ENCODE measurements at places on chromosomes 4 and X.

GRCh38 chrX:12956704-12957534 is 18.0 kb upstream of the TMSB4X start:
- DNase-seq: peak; percentile 48

- DNase-seq: no peak
These were observed 145.4 kb upstream of the PLAC1 start for GRCh38 chrX:134803551-134804183.

DNA sequence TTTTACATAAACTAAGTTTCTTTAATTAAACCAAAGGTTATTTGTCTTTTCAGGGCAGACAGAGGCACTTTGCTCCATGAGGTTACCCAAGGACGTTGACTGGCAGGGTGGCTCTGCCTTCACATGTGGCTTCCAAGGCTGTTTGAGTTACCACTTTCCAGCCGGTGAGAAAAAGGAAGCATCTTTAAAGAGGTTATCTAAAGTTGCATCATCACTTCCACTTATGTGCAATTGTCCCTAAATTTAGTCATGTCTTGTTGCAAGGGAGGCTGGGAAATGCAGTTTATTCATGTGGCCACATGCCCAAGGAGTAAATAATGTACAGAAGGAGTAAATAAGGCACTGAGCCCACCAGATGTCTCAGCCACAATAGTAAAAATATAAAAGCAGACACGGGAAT is 29.0 kb upstream of the RAP1GDS1 start:
- no peak for DNase-seq

- no peak for DNase-seq
These were observed 999 bp downstream of the NAP1L5 start for GRCh38 chr4:88696630-88697029.

DNA sequence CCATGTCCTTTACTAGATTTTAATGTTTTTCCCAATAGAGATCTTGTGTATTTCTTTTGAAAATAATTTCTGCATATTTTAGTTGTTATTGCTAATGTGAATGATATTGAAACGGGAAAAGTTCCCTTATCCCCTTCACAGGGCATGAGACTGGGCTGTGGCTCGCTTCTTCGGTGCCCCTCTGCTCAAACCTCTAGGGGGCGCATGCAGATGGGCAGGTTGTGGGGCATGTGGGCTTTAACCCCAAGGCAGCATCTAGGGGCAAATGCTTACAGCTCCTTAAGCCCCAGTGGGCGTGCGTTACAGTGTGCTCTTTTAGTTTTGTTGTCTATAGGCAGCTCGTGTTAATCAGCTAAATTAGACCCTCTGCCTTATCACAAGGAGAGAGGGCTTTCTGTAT is 194.7 kb downstream of the OPHN1 start:
- DNase-seq: no peak

- no peak for DNase-seq
These were observed 232.2 kb downstream of the C4orf33 start for GRCh38 chr4:129328162-129328561.

GRCh38 chrX:10087391-10087790 is 69.4 kb upstream of the CLCN4 start:
- no peak for DNase-seq

DNA sequence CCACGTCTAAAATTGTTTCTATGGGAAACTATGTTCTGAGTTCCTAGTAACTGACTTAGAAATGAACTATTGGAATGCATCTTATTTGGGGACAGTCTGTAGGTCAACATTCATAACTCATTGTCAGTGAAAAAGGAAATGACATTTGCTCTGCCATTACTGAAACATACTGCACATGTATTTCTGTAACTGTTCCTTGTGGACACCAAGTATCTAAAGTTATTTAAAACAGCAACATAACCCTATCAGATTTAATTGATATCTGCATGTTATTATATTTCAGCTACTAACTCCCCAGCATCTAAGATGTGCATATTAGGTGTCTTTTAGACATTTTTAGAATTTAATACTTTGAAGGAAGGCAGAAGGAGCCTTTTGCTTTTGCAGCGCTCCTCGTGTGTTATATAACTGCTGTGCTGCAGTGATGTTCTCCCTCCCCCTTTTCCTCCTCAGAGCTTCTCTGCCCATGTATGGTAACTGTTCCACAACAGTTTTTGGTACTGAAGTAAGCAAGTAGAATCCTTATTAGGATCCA is 37.2 kb upstream of the TMEM131L start:
- no peak for DNase-seq

DNA sequence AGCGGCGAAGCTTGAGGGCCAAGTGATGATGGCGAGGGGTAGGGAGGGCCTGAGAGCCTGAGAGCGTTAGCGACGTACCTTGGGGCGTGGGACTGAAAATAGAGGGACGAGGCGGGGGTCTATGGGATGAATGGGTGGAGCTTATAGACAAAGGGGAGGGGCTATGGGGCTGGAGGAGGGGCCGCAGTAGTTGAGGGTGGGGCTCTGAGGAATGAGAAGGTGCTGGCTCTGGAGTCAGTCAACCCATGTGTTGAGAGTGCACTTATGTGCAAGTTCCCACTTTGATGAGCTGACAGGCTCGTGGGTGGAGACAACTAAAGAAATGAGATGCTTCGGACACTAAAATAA is 488 bp downstream of the TBC1D25 start:
- no peak for DNase-seq

DNA sequence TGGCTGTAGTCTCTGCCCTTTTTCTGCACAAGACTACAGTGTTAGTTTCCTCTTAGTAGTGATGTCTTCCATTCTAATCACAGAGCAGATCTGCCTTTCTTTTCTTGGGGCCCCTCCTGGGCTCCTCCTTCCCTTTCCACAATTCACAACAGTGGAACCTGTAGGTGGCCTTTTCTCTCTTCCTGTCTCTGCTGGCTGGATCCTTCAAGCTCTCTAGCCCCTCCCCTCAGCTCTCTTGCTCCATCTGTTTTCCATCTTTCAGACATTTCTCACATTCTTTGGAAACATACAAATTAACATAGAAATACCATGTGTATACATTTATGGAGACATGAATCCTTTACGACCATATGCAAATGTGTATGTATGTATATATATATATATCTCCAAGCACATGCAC is 304 bp upstream of the SPIN2A start:
- peak; percentile 1 for DNase-seq

GRCh38 chrX:137427426-137427778 is 138.5 kb upstream of the ZIC3 start:
- DNase-seq: no peak

DNA sequence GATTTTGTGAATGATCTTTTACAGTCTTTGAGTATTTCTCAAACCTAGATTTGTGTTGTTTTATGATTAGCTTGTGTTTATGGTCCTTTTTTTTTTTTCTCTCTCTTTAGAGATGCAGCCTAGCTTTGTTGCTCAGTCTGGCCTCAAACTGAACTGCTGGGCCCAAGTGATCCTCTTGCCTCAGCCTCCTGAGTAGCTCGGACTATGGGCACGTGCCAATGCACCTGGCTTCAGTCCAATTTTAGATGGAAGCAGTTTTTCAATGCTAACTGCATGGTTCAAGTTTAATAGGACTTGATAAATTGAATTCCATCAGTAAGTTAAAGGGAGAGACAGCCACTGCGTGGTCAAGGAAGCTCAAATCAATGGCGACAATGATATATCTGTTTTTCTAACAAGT is 3.8 kb upstream of the FGG start:
- DNase-seq: no peak

DNA sequence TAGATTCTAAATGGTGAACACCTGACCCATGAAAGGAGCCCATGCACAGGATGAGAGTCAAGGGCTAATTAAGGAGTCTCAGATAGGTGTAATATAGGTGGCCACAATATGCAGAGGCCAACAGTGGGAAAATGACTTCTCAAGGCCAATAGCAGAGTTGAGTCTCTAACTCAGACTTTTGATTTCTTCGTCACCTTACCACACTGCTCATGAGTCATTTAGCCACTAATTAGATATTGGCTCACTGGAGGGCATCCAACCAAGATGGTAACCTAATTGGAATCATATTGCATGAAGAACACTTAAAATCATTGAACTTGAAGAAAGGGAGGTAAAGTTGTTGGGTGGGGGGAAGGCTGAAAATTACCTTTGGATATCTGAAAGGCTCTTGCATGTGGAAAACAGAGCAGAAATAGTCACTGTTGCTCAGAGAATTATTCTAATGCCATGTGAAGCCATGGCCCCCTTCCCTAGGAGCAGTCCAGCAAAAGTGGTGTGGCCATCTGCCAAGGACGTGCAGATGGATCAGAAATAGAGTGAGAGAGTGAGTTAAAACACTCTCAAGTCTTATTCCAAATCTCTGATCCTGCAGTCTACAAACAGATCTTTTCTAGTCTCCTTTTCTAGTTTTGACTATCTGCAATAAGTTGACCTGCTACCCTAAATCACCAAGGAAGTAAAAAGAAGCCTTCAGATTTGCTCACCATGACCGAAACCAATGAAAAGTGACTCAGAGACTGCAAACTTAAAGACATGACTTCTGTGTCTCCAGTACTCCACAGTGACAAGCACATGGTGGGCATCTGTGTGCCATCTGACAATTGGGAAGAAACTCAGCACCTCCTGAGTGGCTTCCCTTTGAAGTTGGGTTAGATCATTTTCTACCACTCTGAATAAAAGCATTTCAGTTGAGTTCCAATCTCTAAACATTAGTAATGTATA is 93.9 kb upstream of the C1QTNF7 start:
- peak; percentile 51 for DNase-seq

DNA sequence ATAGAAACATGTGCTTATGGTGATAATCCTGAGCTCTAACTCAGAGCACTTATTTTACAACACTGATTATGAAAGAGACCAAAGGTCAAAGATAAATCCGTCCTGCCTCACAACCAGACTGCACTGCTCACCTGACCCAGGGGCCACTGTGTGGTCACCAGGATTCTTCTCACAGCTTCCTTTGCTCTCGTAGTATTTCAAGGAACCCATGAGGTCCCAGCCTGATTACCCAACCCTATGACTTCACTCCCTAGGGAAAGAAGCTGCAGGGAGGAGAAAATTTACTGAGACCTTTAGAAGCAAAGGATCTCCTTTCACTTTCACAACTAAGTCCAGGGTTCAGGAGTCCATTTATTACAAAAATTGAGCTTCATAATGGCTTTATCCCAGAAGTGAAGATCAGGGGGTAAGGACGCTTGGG is 9.6 kb downstream of the SLC25A5 start:
- DNase-seq: peak; percentile 26

DNA sequence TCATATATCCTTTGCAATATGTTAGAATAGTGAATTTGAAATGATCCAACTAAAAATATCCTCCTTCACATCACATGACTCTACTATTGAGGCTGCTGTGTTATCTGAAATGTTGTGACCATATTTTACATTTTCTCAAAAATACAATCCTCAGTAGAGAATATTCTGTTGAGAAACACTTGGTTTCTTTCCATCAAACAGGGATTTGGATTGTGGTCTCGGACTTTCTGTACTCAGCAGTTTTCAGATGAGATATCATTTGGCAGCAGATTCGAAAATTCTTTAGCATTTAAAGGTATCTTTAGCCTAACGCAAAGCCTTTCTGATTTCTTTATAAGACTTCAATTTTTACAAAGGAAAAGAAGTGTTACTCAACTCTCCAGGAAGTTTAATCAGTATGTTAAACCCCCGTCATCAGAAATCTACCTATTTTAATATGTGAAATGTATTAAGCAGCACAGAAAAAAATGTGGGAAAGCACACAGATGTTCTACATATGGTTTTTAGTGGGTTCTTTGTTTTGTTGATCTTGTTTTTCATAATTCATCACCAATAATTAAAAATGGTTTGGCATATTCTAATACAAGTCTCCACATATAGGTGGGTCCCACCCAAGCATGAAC is 55.4 kb upstream of the ANXA3 start:
- no peak for DNase-seq

GRCh38 chr4:21826071-21826470 is 122.5 kb downstream of the KCNIP4 start:
- DNase-seq: no peak

- DNase-seq: peak; percentile 1
These were observed at the start of gene SLC9A6 for GRCh38 chrX:135985157-135985972. TSS of gene SLC9A6 (plus strand) at chrX:135985435. CDS start at chrX:135985659, 224 bp downstream.

GRCh38 chr4:172656055-172656454 is 512.6 kb upstream of the GALNT7 start:
- DNase-seq: no peak

GRCh38 chr4:115529126-115529525 is 415.7 kb upstream of the NDST4 start:
- no peak for DNase-seq

- DNase-seq: no peak
These were observed 112.1 kb downstream of the NR3C2 start for GRCh38 chr4:148330161-148330560.

DNA sequence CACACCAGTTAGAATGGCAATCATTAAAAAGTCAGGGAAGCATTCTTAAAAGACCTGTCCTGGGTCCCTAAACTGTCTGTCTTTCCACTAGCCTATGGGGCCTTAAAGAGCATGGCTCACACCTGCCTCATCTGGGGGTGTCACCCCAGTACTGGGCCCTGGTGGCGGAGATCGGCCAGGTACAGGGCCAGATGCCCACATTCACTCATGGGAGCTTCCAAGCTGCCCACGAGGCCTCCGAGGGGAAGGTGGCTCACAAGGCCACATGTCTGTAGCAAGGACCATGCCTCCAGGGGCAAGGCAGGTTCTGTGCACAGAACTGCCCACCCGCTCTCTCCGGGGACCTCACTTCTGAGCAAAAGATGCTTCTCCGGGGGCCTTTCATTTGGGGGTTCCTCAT is 55.5 kb upstream of the AFAP1 start:
- DNase-seq: no peak

DNA sequence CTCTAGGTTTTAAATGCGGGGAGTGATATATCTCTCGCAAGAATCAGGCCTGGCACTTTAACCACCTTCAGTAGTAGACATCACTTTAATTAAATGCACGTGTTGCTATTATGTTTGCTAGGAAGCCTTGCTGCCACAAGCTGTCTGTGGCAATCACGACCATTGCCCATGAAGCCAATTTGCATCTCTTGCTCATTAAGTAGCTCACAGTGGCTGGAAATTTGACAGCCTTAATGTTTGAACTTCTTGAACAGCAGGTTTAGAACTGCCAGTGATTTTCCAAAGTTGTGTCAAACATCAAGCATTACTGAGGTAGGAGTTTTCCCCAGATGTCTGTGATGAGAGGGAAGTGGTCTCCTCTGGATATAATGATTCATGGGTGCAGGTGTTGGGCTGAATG is 642.3 kb upstream of the CPEB2 start:
- no peak for DNase-seq

DNA sequence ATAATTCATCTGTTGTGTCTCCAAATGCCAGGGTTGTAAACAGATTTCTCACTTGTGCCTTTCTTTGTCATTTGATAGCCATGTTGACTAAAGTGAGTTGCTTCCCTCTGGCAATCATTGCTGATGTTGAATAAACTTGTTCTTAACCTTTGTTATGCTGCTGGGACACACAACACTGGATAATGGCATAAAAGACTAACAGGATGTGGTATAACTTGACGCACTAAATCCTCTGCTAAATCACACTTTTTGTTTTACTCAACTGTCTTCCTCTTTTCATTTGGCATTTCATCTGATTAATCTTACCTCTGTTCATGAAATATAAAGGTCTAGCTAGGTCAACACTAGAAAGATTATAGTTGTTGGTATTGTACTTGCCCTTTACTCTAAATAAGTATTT is 17.6 kb upstream of the CXCL5 start:
- no peak for DNase-seq

GRCh38 chrX:9072281-9072680 is 38.4 kb upstream of the FAM9B start:
- no peak for DNase-seq

- no peak for DNase-seq
These were observed 29.3 kb upstream of the HGFAC start for GRCh38 chr4:3412257-3413020.

Data from kidney glomerular epithelial cell (primary cell).